ENCODE measurements at places on chromosomes 11 and 22.

DNA sequence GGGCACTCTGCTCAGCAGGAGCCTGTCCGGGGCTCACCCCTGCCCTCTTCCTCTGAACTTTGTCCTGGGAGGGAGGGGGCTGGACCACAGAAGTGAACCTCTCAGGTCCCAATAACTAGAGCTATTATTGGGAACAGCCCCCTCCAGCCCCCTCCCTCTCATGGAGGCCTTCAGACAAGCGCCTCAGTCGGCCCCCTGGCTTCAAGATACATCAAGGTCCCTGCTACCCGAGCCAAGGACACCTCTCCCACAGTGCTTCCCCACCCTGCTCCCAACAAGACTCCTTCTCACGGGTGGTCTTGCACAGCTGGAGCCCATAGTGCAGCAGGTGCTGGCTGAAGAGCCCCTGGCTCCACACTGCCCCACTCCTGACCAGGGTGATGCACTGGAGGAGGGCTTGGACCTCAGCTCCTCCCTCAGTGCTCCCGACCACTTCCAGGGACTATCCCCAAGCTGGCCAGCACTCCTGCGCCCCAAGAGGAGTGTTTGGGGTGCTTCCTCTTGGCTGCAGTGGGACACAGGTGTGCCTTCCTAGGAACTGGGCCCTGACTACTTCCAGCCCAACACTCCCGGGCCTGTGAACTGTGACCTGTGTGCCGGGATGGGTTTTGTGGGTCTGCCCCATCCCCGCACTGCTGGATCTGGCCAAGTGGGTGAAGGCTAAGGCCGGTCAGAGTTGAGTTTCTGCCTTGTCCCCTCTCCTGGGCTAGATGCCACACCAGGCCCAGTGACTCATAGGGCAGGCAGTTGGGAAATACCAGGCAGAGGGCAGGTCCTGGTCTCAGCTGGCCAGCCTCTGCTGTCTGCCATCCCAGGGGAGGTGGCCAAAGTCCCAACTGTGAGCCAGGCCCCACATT lies 2.2 kb downstream of the PNPLA2 start:
- no peak for DNase-seq

DNA sequence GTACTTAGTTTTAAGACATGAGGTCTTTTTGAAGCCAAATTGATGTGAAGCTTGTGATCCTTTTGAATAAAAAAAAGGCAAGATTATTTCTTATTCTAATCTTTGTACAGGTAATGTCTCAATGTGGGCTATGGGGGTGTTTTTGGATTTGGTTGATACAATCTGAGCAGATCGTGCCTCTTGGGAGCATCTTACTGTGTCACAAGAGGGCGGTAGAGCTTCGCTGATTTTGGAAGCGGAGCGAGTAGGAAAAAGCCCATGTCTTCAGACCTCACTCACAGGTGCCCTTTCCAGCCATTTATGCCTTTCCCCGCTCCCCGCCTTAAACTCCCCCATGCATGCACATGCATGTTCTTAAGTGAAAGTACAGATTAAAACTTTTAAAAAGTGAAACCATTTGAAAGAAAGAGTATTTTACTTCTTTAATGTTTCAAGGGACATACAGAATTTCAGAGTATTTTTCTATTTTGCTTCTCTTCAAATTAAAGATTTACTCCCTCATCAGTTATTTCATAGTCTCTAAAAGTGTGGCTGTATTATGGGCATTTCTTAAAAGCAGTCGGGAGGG lies 18.8 kb downstream of the DDX25 start:
- DNase-seq, result peak; percentile 16

DNA sequence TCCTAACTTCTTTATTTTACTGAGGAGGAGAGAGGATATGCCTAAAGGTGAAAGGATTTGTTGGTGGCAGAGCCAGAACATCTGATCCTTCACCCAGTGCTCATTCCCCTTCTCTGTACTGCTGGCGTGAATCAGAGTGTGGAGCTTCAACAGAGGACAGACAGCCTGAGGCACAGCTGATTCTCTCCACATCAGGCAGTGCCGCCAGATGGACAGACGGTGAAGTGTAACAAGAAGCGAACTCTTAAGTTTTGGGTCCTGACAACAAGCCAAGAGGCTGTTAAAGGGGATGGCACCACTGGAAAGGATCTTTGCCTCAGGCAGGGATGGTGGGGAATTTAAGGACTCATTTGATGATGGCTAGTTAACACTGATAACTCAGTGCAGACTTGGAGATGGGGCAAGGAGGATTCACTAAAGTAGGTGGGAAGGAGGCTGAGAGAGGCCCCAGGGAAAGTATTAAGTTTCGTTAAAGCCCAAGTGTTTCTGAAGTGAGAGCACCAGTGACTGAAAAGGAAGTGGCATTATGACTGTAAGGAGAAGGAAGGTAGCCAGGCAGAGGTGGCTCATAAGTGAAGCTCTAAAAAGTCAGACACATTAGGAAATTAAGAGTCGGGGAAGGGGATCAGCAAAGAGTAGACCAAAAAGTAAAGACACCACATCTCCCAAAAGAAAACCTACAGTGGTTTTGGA lies 81.3 kb downstream of the CLPB start:
- no peak for DNase-seq

DNA sequence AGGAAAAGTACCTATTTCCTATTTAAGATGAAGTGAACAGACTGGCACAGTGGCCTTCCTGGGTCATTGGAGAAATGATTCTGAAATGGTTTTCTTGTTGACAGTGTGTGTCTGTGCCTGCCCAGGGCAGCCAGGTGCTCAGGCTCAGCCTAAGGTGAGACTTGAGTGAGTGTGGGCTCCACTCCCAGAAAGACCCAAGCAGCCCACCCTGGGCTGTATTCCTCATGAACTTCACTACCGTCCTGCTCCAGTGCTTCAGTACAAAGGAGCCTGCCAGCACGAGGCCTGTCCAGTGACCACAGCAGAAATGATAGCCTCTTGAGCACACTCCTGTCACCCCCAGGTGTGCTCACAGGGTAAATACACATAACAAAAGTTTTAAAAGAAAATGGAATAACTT lies 49.5 kb downstream of the GAB4 start:
- no peak for DNase-seq

GRCh38 chr11:33861386-33861785 lies 30.5 kb downstream of the LMO2 start:
- DNase-seq, result peak; percentile 37

DNA sequence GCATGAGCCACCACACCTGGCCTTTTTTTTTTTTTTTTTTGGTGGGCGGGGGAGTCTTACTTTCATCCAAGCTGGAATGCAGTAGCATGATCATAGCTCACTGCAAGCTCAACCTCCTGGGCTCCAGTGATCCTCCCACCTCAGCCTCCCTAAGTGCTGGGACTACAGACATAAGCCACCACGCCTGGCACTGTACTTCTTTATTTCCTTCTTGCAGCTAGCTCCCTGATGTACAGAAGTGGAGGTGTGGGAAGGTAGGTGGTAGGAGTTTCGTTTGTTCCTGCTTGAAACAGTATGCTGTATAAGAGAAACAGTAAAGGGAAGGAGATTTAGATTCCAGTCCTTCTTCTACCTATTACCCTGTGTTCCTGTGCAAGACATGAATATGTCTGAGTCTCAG lies 72.1 kb downstream of the WNT11 start:
- no peak for DNase-seq

GRCh38 chr11:76455931-76456330 lies 11.1 kb downstream of the EMSY start:
- no peak for DNase-seq

DNA sequence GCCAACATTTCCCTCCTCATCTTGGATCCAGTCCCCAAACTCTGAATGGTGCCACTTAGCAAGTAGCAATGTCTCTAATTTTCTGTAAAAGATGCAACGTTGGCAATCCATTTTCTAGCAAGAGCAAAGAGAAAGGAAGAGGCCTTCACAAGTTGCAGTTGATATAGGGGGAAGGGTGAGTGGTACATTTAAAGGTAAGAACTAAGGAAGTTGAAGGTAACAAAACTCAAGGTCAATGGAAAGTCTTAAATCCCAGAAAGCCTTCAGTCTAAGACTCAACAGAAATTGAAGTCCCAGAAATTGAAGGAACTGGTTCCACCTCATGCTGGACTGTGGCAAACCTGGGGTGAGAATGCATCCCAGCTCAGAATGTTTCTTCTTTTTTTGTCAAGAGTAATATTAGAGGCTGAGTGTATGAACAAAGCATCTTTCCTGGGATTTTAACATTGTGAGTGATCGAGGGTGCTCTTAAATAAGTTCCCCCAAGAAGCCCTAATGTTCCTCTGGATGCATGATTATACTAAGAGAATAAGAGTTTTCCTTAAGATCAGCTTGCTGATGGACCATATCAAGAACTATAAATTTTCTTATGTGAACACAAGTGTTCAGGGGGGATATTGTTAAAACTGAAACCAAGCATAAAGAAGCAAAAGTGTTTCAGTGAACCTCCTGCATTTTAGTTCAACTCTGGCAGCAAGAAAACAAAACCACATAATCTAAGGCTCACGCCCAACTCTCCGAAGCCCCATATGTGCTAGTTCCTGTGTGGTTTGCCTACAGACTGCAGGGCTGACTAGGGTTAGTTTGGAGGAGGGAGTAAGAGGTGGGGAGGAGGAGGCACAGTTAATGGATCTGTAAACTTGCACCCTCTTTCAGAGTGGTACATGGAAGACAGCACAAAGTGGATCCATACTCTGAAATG lies at the start of gene GRAP2:
Gene GRAP2 (plus strand): TSS at position 779 of the 922 bp plus-strand sequence. CDS start 46,023 bp downstream, outside the sequence.
- DNase-seq, result no peak

- no peak for DNase-seq
Observed at GRCh38 chr11:45180848-45181192, 34.4 kb downstream of the PRDM11 start.

GRCh38 chr11:11125618-11126017 lies 227.4 kb downstream of the CSNK2A3 start:
- DNase-seq, result no peak

DNA sequence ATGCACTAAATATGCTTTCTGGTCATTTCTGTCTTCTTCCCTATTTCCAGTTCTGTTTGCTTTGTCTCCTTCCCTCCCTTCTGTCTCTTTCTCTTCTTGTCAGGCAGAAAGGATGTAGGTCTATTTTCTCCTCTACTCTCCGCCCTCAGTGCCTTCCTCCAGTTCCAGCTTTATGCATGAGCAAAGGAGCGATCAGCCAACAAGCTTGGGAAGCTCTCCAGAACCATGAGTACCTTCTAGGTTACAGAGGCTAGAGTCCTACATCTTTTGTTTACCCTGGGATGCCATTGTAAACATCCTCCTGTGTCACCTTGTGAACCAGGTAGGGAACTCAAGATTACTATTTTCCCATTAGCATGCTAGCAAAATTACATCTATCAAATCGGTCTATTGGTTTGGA lies 7.9 kb upstream of the SPON1 start:
- peak; percentile 16 for DNase-seq

DNA sequence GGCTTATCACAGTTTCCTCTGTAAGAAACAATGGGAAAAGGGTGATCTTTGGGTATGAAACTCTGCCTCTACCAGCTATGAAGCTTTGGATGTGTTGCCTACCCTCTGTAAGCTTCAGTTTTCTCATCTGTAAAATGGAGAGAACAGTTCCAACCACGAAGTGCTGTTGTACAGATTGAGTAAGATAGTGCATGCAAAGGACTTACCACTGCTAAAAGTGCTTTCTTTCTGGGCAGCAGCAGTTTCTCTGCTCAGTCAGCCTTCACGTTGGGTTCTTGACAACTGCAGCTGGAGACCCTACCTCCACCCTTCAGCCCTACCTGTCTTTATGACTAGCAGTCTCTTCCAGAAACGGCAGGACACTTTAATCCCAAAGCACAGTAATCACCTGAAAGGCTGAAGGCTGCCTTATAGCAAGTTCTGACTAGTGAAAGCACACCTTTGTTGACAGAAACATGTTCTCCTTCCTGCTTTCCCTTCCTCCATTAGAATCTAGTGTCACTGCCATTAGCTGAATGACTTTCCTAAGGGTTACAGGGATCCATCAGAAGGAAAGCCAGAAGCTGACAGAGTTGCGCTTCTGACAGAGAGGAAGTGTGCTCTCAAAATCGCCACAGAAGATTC lies 91.4 kb downstream of the RPL27A start:
- no peak for DNase-seq

GRCh38 chr11:126332221-126332711 lies 23.2 kb upstream of the ST3GAL4 start:
- DNase-seq, result no peak

DNA sequence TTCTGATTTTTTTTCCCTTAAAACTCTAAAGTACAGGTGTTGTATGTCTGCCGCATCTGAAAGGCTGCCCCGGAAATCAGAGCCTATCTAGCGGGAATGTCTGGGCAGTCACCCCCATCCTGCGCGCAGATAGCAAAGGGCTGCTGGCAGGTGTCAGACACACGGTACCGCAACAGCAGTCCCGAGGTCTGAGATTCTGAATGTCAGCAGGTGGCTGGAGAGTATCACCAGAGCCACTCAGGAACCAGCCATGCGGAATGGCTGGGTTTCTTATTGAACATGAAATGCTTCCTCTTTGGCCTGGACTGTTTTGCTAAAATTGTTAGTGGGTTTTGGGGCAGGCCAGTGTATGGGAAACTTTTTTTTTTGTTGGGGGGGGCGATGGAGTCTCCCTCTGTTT lies 53.3 kb downstream of the CERK start:
- no peak for DNase-seq

GRCh38 chr11:29682856-29683255 lies 334.0 kb downstream of the KCNA4 start:
- no peak for DNase-seq

DNA sequence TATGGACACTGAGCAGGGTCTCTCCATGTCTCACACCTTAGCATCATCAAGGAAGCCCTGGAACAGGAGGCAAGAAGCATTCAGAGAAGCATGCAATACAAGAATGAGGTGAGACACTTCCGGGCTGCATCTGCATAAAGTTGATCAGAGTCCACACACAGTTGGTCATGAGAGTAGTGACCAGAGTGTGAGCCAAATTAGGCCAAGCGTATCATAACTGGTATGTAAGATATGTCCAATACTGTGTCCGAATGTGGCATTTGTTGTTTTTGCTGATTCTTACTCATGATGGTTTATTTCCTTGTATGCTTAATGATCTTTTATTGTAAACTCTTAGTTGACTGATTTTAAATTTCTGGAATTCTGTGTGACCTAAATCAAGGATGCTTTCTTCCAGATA lies 315.7 kb downstream of the INSC start:
- no peak for DNase-seq

- no peak for DNase-seq
Observed at GRCh38 chr11:32826113-32826512, 3.6 kb upstream of the PRRG4 start.

- DNase-seq, result peak; percentile 53
Observed at GRCh38 chr11:67629386-67630227, at the start of gene NUDT8. Gene NUDT8, minus strand, starts transcription at chr11:67629937. Its CDS starts 26 bp downstream, at chr11:67629911.

- no peak for DNase-seq
Observed at GRCh38 chr11:441418-442274, at the start of gene ANO9. Gene ANO9, minus strand, starts transcription at chr11:442011. Its CDS starts 85 bp downstream, at chr11:441926.

GRCh38 chr11:44005956-44006355 lies 41.8 kb upstream of the ACCSL start:
- no peak for DNase-seq

- DNase-seq, result no peak
Observed at GRCh38 chr22:33796494-33796893, 123.8 kb downstream of the LARGE1 start.

- DNase-seq, result no peak
Observed at GRCh38 chr22:39094717-39095389, 2.2 kb upstream of the APOBEC3H start.

DNA sequence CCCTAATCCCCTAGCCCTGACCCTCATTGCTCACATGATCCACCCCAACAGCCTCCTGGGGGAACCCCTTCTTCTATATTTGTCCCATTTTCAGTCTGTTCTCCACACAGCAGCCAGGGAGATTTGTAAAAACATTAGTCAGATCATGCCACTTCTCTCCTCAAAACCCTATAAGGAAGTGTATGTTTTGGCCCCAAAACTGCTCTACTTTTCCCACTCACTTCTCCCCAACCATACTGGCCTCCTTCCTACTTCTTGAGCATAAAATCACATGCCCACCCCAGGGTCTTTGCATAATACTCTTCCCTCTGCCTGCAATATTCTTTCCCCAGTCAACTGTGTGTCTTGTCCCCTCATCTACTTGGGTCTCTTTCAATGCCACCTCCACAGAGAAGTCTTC lies 4.7 kb upstream of the SLC22A12 start:
- no peak for DNase-seq
